CD4-positive, alpha-beta T cell treated with Interleukin-4 for 1 hour (primary cell): ENCODE measurements at places on chromosomes 3 and 15.

- no peak for DNase-seq
Measured at GRCh38 chr15:71124937-71125790, 9.9 kb downstream of the THSD4 start.

GRCh38 chr15:31035610-31036009, 44.2 kb upstream of the MTMR10 start:
- no peak for DNase-seq

GRCh38 chr3:53718462-53718861, 127.8 kb downstream of the CHDH start:
- DNase-seq = no peak

- DNase-seq = no peak
Measured at GRCh38 chr3:154060238-154061000, 60.8 kb upstream of the ARHGEF26 start.

- no peak for DNase-seq
Measured at GRCh38 chr3:158458464-158458863, 112.5 kb upstream of the MLF1 start.

DNA sequence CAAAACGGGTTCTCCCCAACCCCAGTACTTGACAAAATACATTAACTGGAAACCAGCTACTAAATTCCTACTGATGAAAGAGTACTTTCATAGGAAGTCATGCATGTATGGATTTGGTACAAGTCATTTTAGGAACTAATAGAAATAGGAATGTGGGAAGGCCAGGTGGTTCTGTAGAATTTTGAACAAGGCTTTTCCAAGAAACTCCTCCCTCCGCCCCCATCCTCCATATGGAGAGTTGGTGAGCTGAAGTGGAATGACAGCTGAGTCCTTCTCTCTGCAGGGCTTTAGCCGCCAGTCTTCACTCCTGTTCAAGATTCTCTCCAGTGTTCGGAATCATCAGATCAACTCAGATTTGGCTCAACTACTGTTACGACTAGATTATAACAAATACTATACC, 33.2 kb downstream of the TUBGCP4 start:
- DNase-seq = no peak

DNA sequence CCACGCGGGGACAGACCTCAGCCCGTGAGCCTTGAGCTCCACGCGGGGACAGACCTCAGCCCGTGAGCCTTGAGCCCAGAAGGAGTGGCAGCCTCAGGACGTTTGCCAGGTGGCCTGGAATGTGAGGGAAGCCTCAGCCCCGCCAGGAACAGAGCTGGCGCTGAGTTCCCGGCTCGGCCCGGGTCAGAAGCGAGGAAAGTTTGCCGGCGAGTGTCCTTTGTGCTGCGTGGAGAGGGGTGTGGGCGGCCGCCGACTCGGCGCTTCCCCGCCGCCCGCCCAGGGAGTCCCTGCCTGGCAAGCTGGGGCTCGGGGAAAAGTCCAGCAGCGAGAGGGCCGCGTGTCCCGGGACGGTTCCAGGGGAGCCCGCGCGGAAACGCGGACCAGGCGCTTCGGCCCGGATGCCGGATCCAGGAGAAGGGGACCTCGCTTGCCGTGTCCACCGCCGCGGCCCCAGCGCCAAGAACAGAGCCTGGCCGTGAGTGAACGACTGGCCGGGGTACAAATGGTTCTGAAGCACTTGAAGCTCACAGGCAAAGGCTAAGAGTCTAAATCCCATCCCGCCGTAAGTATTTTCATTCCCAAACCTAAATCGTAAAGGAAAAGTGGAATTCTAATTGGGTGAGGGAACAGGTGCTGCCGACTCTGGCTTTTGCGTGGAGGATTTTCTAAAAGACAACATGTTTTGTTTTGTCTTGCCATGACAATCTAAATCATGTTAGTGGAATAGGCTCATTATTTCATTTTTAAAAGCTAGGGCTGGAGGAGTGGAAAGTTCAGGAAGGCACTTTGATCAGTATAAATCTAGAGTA, 1.7 kb downstream of the LRRN1 start:
- no peak for DNase-seq

DNA sequence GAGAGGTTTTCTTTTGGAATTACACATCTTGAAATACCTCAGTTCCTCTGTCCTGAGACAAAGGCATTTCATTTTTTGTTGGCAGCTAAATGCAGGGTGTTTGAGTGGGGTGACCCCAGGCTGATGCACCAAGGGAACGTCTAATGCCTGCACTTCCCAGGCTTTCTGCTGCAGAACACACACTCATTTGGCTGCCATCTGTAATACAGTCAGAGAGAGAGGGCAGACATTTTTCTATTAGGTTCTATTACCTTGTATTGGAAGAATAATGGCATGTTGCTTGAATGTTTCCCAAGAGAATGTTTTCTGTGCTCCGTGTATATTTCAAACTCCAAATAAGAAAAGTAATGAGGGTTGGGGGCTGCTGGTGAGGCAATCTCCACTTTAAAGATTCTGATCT, 87.1 kb downstream of the PTPRG start:
- DNase-seq = no peak

- no peak for DNase-seq
Measured at GRCh38 chr15:32124726-32125125, 94.4 kb downstream of the CHRNA7 start.

GRCh38 chr3:139537361-139537760, 2.2 kb downstream of the RBP1 start:
- no peak for DNase-seq

DNA sequence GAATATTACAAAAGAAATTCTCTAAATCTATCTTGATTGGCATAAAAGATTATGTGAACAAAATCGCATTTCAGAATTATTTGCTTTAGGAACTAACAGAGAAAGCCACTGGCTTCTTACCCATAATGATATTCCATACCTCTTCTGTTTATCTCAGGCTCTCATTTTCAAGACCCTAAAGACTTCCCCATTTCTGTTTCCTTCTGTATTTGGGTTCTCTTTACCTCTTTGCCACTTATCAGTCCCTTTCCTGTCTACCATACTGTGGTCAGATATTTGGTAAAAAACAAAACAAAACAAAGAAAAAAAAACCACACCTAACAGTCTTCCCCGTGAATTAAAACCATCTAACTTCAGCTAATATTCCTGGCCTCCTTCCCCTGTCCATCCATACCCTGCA, 108.5 kb downstream of the LRRC28 start:
- DNase-seq = no peak

GRCh38 chr15:51775967-51776816, 24.8 kb downstream of the TMOD2 start:
- peak; percentile 64 for DNase-seq

GRCh38 chr3:72696815-72697214, 151.4 kb downstream of the SHQ1 start:
- no peak for DNase-seq

DNA sequence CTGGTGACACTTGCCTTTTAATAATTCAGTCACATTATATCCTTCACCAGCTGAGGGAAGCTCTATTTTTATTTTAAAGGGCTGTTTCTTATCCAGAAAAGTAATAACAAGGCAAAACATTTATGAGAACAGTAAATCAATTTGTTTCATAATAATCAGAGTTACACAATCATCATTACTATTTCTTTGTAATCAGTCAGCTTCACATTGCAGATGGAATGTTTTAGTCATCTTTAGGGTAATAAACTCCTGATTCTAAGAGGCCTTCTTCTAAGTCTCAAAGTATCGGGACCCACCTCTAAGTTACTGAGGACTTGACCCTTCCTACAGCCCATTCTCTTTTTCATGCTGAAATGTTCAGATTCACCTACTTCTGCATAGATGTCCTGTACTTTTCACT, 298.3 kb upstream of the TGFBR2 start:
- DNase-seq = no peak
